ENCODE measurements at places on chromosomes 16 and 17.
A peak's percentile ranks its signal among the peaks of the same experiment; 100 is the strongest.

- peak; percentile 17 for DNase-seq
These were observed 201.4 kb upstream of the CHMP6 start for GRCh38 chr17:80790021-80790765.

GRCh38 chr17:9922012-9922848 is 17.2 kb upstream of the RCVRN start:
- DNase-seq, result no peak

- no peak for DNase-seq
These were observed 1.9 kb downstream of the DHX58 start for GRCh38 chr17:42110301-42111264.

GRCh38 chr17:77995146-77995852 is 36.8 kb downstream of the TNRC6C start:
- no peak for DNase-seq

DNA sequence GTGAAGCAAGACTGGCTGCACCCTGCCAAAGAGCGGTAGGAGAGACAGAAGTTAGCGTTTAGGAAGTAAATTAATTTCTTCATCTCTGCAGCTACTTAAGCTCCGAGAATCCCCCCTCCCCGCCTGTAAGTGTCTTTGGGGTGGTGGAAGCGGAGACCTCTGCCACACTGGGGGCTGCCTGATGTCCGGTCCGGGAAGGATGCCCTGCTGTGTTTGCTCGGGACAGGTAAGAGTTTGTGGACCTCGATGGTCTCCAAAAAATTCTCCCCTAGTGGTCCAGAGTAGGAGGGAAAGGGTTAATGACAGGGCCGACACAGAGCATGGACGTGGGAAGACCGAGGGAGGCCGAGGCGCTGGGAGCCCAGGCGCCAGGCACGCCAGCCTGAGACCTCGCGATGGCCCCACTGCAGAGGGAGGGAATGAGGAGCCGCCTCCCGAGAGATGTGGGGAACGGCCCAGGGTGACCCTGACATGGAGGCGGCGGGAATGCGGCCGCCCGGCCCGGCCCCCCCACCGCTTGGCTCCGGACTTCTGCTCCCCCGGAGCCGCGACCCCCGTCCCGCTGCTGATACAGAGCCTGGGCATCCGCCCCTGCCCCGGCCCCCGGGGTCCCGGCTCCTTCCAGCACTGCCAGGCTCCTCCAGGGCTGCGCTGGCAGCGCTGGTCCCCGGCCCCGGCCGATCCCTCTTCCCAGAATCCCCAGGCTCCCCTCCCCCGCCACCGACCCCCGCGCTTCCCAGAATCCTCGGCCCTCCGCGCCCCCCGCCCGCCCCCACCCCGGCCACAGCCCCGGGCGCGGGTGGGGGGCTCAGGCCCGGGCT is 680 bp downstream of the ZNF629 start:
- peak; percentile 80 for DNase-seq

DNA sequence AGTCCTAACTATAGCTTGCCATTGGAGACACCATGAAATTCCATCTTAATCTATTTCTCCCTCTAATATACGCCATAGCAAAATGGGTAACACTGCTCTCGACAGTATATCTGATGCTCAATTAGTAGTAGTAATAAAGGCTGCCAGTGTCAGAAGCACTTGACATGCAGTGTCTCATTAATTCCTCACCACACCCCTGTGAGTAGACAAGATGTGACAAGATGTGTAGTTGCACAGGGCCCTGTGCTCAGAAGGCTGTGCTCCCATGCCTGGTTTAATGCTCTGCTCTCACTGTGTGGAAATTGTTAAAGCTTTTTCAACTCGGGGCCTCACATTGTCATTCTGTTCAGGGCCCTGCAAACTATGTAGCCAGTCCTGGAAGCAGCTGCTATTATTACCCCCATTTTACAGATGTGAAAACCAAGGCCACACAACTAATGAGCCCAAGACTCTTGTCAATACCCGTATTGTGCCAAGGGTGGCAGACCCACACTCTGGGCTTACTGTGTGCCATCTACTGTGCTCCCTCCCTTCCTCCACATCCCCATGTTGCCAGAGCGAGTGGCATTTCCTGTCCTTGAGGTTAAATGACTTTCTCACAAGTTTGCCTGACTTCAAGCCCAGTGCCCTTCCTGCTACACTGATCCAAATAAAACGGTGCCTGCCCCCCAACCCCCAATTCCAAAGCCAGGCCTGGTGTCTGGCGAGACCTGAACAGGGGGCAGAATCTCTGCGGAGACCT is 287.3 kb upstream of the CCL2 start:
- DNase-seq, result no peak

DNA sequence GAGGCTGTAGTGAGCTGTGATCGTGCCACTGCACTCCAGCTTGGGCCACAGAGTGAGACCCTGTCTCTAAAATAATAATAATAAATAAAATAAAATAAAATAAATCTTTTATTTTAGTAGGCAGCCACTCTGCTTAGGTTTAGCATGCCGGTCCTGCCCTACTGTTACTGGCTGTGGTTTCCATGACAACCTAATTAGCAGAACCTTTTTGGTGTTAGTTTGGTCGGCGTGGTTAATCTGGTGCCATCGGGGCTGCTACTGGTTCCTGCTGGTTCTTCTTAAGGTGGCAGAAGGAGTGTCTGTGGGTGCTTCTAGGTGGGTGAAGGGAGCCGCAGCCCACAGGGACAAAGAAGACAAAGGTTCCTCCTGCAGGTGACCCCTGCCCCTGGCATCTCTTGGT is 37.8 kb upstream of the CBX4 start:
- DNase-seq, result no peak

DNA sequence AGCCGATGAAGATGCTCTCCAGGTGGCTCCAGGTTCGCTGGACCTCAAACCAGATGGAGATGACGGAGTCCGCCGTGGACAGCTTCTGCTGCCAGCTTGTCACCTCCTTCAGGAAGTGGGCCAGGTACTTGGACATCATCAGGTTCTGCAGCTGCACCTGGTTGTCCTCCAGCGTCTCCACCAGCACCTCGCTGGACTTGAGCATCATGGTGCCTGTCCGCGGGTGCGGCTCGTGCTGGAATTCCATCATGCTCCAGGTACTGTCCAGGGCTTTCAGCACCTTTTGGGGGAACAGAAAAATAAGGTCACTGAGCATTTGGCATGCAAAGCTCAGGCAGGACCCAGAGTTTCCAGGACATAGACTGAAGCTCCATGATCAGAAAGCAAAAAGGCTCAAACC is 69.7 kb downstream of the DNAH17 start:
- no peak for DNase-seq

DNA sequence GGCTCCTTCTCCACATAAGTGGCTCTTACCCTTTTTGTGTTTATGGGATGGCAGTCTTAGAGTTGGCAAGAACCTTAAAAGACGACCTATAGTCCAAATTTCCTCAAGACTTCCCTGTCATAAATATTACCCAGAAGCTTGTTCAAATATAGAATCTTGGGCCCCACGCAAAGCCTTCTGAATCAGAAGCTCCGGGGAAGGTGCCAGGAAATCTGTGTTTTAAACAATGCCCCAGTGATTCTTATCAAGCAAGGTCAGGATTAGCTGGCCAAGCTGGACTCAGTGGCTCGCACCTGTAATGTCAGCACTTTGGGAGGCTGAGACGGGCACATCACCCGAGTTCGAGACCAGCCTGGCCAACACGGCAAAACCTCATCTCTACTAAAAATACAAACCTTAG is 85.7 kb downstream of the TIMM22 start:
- peak; percentile 63 for DNase-seq

- no peak for DNase-seq
These were observed 10.0 kb upstream of the CALB2 start for GRCh38 chr16:71348262-71349085.

GRCh38 chr17:3879186-3879585 is 13.7 kb downstream of the CAMKK1 start:
- peak; percentile 80 for DNase-seq

DNA sequence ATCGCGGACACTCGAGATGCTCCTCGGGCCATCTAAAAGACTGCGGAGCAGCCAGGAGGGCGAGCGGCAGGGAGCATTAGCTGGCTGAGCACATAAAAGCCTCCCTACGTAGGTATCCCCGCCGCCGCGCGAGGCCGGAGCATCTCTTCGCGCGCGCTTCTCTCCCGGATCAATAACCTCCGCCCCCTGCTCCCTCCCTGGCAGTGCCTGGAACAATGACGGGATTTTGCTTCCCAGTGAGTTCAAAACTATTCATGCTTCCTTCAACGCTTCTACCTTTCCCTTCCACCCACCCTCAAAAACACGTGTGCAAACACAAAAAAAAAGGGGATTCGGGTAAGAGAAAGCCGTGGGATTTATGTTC is 984 bp downstream of the CENPV start:
- peak; percentile 42 for DNase-seq

- no peak for DNase-seq
These were observed 15.4 kb downstream of the STAT5A start for GRCh38 chr17:42303694-42304093.

- no peak for DNase-seq
These were observed 339.0 kb downstream of the TMEM114 start for GRCh38 chr16:8251298-8251697.

DNA sequence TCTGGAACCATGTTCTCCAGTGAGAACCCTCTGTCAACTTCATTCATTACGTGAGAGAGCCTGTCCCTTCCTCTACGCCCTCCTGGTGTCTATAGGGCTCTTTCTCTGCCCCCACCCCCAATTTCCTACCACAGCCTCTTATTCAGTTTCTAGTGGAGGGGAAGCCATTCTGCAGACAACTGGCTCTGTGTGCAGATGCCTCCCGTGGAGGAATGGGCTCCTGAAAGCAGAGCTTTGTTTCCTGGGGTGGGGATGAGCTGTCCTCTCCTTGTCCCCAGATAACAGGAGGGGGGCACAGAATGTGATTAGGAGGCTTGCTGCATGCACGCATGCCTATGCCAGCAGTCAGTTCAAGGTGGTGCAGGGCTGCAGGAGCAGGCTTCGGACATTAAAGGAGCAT is 31.6 kb downstream of the MMP15 start:
- no peak for DNase-seq
